ENCODE measurements at places on chromosomes 13 and 19. TPM values are rescaled to one million over a fixed set of nuclear protein-coding genes. Genes with fewer than 3 reads are reported as not detected.

The AP3D1 gene
- polyA plus RNA-seq, result 165 TPM

The TMEM255B gene
- polyA plus RNA-seq, result 5.1 TPM

The KLK12 gene
- not detected for polyA plus RNA-seq

The FGF9 gene
- 24.0 TPM for polyA plus RNA-seq

The ZNF738 gene
- polyA plus RNA-seq, result 36.9 TPM

The SIGLEC12 gene
- polyA plus RNA-seq, result not detected

The GSX1 gene
- polyA plus RNA-seq, result 4.0 TPM

The NCR1 gene
- not detected for polyA plus RNA-seq

The DKKL1 gene
- 3.2 TPM for polyA plus RNA-seq

The ZNF100 gene
- polyA plus RNA-seq, result 9.1 TPM

The CCL25 gene
- 0.50 TPM for polyA plus RNA-seq

The TRPC4 gene
- polyA plus RNA-seq, result 5.1 TPM

The PTBP1 gene
- polyA plus RNA-seq, result 137 TPM

The SIAH3 gene
- polyA plus RNA-seq, result 15.1 TPM

The LINGO3 gene
- 7.4 TPM for polyA plus RNA-seq

The NLRP9 gene
- not detected for polyA plus RNA-seq

The FCGBP gene
- 2.3 TPM for polyA plus RNA-seq

The ZGLP1 gene
- polyA plus RNA-seq, result 15.7 TPM

The FPR2 gene
- polyA plus RNA-seq, result not detected

The DOCK6 gene
- polyA plus RNA-seq, result 51.8 TPM

The LIM2 gene
- polyA plus RNA-seq, result not detected

The ZFP14 gene
- polyA plus RNA-seq, result 15.2 TPM

The NCAN gene
- polyA plus RNA-seq, result 491 TPM

The CKM gene
- polyA plus RNA-seq, result 3.4 TPM

The ZNF681 gene
- polyA plus RNA-seq, result 5.7 TPM

Data from spinal cord (tissue), 10 donors.